ENCODE measurements at places on chromosomes 6 and 20.
A peak's percentile ranks its signal among the peaks of the same experiment; 100 is the strongest.

- DNase-seq, result no peak
Observed at GRCh38 chr6:33380272-33380981, 11.2 kb upstream of the KIFC1 start.

DNA sequence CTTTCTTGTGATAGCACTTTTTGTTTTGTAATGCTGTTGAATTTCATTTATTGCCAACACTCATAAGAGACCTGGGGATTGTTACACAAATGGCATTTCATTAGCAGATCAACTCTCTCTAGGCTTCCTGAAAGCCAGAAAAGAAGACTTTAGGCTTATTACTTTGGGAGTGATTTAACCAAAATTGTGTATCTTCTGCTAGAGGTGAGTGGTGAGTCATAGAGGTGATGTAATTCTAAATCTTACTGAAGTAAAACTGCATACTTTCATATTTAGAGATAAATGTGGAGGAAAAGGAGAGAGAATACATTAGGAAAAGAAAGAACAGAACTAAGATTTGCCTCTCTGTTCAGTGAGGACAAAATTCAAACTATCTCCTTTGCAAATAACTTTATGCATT is 304.7 kb upstream of the RGS17 start:
- DNase-seq, result no peak

GRCh38 chr6:7258231-7258763 is 54.7 kb downstream of the SSR1 start:
- DNase-seq, result no peak

- DNase-seq, result no peak
Observed at GRCh38 chr6:90574610-90575009, 12.3 kb downstream of the MAP3K7 start.

DNA sequence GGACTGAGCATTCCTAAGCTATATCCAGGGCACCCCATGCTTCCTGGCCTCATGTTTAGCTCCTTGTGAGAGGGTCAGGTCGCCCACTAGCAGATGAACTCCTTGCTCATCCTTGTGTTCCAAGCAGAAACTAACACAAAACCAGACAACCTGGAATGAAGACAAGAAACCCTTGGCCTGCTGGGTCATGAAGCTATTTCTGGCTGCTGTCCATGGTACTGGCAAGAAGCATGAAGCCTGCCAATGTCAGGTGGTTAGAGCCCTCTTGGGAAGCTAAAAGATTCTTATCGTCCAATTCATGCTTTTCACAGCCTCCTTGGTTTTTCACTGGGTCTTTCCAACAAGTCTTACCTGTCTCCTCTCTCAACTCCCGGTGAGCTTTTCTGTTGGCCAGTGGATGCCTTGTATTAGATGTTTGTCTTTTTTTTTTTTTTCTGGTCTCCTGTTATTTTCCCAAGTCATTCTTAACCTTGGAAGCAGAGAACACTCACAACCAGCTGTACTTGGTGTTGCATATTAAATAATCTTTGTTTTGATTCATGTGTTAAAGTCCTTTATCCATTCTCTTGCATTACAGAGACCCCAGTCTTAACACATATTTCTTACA is 180.3 kb downstream of the ANKRD60 start:
- no peak for DNase-seq

DNA sequence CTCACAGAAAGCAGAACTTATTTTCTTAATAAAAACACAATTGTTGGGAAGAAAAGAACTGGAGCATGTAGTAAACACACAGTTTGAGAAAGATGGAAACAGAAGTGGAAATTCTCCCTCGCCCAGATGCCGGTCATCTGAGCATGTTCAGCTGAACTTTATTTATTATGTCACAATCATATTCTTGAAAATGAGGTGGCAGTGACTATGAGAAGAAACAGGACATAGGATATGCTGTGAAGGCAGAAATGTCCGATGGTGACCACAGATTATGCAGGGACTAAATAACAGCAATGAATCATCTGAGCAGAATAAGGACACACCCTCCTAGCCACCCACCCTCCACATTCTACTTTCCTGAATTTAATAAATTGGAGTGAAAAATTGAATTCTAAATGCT is 425.3 kb upstream of the NOX3 start:
- no peak for DNase-seq

DNA sequence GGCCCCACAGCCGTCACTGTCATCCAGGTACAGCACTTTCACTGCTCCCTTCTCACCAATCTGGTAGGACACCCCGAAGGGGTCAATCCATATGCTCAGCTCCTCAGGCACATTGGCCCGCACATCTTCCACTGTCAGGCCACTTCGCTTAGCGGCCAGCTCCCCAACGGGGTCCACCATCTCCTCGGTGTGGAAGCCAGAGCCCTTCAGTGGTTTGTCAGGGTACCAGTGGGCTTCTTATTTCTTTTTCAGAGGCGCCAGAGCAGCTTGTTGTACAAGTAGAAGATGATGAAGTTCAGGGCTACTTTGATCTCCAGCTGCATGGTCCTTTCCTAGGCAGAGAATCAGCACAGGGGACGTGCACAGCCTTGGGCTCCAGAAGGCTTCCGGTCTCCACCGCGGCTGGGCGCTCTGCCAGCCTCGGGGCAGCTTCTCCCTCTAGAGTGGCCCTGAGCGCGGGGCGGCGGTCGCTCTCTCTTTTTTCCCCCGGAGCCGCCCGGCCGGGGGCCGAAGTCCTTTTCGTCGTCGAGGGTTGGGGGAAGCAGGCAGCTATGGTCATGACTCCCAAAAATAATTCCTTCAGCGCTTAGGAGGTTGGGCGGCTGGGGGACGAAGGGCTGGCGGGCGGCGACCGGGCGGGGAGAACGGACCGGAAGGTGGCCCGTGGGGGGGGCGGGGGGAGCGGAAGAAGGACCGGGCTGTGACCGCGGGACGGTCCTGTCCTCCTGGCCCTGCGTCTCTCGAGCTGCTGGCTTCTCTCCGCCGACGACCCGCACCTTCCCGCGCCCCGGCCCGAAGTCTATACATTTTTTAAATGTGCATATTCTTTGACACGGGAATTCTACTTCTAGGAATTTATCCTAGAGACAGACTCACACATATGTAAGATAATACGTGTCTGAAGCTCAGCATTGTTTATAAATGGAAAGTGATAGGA is 6.5 kb upstream of the ZSCAN9 start:
- DNase-seq, result no peak

DNA sequence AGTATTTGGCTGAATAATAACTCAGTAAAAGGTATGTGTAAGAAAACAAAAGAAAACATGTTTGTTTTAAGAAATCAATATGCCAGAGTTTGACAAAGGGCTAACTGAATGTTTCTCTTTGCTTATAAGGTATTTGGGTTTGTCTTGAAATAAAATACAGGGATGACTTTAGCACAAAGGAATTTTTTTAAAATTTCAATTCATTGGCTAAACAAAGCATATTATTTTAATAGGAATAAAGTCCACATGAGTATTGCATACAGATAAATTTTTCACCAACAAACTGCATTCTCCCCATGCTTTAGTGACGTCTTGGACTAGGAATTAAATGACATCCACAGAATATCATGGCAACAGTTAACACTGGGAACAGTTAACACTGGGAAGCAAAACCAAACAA is 480.0 kb upstream of the JAG1 start:
- DNase-seq, result no peak

GRCh38 chr6:72933233-72933632 is 292.1 kb downstream of the KHDC1L start:
- DNase-seq, result no peak

DNA sequence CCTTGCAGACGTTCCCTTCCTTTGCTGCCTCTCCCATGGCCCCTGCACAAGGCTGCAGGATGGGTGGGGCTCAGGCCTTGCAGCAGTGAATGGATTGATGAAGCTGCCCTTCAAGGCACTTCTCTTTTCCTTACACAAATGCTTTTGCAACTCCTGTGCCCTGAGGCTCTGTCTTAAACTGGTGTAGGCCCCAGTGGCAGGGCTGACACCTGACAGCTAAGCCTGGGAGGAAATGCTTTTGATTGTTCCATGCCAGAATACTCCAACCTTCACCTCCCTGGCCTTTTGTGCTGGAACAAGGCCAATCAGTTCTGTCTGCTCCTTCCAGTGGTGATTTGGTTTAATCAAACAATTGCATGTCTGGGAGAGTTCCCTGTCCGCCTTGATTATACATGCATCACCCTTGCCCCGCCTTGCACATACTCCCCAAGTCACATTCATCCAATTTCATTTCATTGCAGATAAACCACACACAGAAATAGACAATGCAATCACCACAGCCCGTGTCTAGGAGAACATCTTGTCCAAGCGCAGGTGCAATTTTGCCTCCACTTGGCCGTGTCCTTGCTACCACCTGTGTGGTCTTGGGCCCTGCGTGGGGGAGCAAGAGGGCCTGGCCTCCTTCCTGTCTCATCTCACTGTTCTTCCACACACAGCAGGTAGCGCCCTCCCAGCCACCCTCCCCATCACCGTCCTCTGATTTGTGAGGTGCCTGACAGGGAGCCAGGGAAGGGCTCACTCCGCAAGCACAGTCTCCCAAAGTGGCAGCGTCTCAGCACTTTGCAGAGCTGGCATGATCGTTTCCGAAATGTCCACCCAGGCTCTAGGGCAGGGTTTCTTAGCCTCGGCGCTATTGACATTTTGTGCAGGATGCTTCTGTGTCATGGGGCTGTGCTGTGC is 120.4 kb downstream of the CDH26 start:
- DNase-seq, result no peak

DNA sequence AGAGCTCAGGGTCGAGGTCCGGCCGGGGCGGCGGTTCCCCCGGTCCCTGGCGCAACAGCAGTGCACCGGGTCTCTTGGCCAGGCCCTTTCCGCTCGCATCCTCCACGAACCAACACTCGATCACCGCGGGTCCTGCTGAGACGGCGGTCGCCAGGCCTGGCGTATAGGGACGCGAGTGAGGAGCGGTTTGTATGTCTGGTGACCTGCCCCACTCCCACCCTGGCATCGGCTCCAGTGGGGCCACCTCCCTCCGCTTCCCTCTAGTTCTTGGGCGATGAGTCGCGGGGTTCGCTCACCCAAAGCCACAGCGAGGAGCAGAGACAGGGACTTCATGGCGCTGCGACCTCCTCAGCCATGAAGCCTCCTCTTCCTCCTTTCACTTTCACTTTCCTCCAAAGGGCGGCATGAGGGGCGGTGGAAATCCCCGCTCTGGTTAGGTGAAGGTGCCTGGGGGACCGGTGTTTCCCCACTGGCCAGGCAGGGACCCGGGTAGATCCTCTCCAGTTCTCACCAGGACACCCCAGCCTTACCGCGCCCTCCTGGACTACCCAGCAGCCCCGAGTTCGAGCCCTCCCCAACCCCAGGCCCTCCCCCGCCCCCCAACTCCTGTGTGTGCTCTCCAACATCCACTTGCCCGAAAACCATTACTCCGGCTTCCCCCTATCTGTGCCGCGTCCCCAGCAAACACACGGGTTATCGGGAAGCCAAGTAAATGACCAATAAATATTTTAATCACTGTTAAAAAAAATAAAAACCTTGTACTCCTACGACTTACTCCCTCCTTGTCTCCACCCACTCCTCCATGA is at the start of gene TAPBP:
Gene TAPBP (minus strand): TSS at position 370 of the 806 bp plus-strand sequence. CDS start 37 bp downstream, at position 333.
- peak; percentile 87 for DNase-seq

GRCh38 chr6:30344191-30344867 is 627 bp upstream of the RPP21 start:
- no peak for DNase-seq

DNA sequence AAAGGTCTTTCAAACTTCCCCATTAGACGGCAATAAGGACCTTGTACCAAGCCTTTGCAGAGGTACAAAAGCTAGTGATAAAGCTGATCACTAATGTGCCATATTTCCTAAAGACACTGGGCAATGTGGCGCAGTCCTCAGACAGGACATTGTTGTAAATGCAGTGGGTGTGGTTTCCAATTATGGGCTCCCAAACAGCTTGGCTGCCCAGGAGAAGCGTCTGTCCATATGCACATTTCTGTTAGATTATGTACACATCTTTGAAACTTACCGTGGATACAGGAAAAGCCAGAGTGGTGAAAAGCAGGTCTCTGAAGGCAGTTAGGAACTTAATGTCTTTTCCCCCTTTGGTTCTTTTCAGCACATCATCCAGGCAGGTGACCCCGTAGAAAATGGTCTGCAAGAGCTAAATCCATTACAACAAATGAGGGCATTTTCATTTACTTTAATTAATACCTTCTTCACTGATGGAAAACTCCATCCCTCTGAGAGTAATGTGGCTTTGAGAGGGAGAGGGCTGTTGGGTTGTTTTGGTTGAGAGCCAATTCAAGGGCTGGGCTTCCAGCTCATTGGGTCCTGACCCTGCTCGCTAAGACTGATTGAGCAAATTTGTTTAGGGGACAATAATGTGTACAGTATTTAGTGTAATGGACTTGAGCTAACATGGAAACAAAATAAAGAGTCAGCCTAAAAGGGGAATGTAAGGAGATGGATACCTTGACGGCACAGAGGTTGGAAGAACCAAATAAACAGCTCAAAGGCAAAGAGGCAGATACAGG is 10.4 kb downstream of the ADTRP start:
- no peak for DNase-seq

GRCh38 chr6:113859349-113860180 is 2.4 kb downstream of the MARCKS start:
- no peak for DNase-seq

DNA sequence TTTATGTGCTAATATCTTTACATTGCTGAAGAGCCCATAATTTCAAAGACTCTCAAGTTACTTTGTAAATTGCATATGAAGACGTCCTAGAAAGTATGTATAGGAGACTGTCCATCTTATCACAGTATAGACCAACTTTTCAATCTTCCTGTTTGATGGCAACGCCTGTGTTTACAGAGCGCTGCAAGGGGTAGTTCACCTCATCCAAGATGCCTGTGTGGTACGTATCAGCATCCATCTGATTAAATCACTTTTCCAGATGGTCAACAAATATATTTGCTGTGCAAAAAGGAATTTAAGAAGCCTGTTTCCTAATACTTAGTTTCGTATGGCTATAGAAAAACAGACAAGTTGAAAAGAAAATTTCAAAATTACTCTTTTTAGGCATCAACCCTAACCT is 17.9 kb upstream of the PDE10A start:
- DNase-seq, result no peak

GRCh38 chr6:46014046-46014445 is 1.6 kb downstream of the CLIC5 start:
- no peak for DNase-seq

DNA sequence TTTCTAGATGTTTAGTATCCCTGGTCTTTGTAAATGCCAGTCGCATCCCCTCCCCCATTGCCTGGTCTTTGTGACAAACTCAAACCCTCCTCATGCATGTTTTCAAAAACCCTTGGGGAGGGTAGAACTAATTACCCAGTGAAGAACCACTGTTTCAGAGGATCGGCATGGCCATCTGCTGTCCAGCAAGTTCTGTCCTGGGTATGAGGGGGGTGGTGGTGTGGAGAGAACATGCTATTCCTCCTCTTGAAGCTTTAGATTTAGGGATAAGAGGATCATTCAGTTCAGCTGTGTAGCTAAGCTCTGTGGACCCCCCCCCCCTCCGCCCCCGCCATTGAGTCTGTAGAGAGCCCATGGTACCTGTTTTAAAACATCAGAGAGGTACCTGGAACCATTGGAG is 5.6 kb downstream of the BRPF3 start:
- DNase-seq, result no peak

- DNase-seq, result no peak
Observed at GRCh38 chr6:75041381-75041780, 164.5 kb downstream of the COL12A1 start.
